ENCODE measurements at places on chromosomes 11 and 22.
A peak's percentile ranks its signal among the peaks of the same experiment; 100 is the strongest.

DNA sequence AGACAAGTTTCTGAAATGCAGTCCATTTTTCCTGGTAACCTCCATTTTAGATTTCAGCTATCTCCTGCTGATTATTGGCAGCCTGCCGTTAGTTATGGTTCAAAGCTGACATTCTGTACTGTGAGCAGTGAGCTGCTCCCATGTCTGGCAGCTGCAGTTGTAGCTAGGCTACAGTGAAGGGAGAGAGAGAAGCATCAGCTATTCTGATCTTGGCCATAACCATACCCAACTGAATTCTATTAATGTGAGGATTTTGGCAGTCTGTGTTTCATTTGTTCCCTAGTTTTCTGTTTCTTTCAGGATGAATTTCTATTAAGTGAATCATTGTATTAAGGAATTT is 33.4 kb downstream of the SIK2 start:
- DNase-seq = no peak

- peak; percentile 94 for DNase-seq
Observed at GRCh38 chr11:108199446-108200321, 22.8 kb downstream of the NPAT start.

- DNase-seq = no peak
Observed at GRCh38 chr11:122165607-122166371, 49.8 kb upstream of the BLID start.

DNA sequence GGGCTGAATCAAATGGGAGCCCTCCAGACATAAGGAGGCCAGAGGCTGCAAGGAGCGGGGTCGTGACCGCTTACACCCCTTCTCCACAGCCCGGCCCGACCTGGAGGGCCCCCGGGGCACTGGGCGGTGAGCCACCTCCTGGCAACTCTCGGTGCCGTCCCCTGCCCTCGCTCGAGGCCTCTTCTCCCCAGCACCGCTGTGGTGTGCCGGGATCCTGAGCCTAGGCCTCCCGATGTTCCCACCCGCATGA is 432 bp upstream of the GP1BB start:
- DNase-seq = no peak

DNA sequence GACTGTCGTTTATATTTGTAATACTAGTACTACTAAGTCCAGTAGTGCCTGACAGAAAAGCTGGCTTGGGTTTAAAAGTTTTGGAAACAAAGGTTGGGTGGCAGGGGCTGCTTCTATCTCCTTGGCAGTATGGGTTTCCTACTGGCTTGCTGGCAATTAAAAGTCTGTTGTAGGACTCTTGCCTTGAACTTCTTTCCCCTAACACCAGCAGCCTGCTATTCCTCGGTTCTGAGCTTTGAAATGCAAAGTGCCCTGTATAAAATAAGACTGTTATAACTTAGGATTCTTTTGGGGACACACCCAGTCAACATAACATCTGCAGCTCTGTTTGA is 1.3 kb downstream of the RNF169 start:
- no peak for DNase-seq

GRCh38 chr11:43927925-43928707 is 14.3 kb upstream of the C11orf96 start:
- DNase-seq = no peak

GRCh38 chr22:46997311-46997970 is 235.0 kb downstream of the TBC1D22A start:
- DNase-seq = no peak

DNA sequence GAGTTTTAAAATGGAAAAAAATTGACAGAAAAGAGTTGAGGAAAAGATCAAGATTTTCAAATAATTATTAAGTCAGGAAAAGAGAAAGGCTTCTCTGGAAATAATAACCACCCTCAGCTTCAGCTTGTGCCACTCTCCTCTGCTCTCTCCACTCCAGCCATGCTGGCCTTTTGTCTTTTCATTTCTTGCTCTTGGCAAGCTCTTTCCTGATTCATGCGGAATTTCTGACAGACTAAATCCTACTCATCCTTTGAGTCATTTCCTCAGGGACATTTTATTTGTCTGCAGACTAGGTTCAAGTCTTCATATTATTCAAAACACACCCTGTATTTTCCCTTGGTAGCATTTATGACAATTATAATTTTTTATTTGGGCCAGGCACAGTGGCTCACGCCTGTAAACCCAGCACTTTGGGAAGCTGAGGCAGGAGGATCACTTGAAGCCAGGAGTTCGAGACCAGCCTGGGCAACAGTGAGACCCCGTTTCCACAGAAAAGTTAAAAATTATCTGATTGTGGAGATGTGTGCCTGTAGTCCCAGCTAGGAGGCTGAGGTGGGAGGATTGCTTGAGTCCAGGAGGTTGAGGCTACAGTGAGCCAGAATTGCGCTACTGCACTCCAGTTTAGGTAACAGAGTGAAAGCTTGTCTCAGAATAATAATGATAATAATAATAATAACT is 7.8 kb upstream of the P4HA3 start:
- DNase-seq = no peak

DNA sequence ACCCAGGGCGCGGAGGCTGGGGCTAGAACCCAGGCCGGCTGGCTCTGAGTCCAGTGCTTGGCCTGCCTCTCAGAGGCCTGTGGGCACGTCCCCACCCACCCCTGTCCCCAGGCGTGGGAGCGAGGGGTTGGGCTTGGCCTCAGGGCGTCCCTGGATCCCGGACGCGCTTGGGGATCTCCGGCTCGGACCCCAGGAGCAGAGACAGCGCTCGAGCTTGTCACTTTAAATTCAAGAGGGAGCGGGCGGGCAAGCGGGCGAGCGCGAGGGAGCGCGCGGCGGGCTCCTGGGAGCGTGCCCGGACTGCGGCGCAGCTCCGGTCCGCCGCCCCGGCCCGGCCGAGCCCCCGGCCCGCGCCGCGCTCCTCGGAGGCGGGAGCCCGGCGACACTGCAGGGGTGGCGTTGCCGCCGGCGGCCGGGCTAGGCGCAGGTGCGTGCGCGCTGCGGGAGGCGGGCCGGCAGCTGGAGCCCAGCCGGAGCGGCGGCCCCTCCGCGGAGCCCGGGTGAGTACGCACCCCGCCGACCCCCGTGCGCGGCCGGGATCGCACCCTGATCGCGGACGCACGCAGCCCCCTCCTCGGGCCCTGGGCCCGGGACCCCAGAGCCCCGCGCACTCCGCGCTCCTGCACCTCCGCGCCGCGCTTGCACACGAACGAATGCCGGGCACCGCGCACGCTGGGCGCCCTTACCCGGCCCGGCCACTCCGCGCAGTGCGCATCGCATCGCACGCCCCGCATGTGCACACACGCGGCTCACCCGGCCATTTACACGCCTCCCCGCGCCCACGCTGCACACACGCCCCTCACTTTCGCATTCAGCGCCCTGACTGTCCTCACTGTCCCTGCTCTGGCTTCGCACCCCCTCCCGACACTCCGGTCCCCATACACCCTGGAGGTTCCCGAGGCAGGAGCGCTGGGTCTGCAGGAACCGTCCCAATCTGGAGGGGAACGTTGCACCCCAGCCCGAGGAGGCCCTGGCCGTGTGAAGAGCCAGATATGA is at the start of gene SYT12:
TSS of gene SYT12 (plus strand) at position 174 of the 996 bp plus-strand sequence. CDS start 7,011 bp downstream, outside the sequence.
- DNase-seq = peak; percentile 18

DNA sequence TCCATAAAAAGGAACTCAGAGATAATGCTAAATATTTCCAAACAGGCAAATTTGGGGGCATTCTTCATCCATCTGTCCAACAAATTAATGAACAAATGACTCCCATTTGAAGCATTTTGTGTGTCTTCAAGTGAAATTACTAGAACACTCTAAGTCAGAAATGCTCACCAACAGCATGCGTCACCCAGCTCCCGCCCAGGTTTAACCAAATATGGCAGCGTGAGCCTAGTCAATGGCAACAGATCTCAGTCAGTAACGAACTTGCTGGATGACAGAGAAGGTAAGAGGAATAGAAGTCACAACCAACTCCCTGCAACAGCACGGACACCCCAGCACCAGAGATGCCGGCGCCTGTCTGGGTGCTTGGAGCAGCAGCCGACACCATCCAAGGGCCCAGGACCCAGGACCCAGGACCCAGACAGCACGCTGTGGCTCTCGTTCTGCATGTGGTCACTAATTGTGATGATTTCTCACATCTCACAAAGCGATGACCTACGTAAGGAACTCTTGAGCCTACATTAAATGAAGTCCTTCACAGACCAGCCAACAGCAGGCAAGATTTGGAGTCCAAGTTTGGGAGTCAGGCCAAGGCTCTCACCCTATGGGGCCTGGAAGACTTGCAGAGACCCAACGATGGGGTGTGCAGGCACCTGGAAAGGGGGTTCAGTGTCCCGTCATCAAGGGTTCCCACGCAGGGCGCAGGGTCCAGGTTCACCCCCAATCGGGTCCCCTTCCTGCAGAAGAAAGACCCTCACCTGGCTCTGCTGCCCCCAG is 556.9 kb downstream of the BRD1 start:
- DNase-seq = no peak

DNA sequence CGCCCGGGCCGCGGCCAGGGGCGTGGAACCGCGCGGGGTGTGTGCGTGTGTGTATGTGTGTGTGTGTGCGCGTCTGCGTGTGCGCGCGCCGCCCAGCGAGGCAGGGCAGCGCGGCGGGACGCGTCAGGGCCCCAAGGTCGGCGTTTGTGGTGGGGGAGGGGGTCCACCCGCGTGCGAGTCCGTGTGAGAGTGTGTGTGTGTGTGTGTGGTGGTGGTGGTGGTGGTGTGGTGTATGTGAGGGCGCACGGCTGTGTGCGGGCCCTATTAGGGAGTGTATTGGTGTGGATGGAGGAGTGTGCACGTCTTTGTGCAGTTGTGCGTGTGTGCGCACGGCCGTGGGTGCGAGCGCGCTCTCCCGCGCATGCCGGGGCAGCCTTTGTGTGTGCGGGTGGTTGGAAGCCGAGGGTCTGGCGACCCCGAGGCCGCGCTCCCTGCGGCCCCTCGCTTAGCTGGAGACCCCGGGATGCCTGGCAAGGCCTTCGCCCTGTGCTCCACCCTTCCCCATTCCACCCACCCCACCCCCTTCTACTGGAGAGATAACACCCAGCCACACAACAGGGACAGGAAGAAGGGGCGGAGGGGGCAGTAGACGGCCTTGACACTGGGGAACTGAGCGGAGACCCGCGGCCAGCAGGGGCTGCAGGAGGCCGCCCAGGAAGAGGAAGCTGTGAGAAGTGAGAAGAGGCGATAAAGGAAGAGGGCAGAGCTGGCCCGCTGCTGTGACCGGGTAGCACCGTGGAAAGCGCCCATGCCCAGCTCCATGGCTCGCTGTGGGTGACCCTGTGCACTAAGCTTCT is 528 bp upstream of the ARRB1 start:
- peak; percentile 54 for DNase-seq

- no peak for DNase-seq
Observed at GRCh38 chr11:115643549-115644270, 139.5 kb upstream of the CADM1 start.

DNA sequence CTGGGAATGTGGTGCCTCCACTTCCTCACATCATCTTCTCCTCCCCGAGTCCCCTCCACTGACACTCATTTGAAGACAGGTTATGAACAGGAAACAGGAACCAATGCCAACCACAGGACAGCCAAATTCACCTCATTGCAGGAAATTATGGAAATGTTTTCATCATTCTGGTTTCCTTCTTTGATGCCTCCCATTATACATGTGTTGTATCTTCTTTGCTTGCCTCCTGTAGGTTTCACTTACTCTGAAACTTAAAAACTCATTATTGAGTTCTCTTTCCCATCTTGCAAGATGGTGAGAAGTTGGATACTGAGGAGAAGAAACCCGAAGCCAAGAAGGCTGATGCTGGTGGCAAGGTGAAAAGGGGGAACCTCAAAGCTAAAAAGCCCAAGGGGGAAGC is 108.5 kb downstream of the PHF21B start:
- no peak for DNase-seq

- no peak for DNase-seq
Observed at GRCh38 chr11:120125024-120125423, 12.9 kb downstream of the TRIM29 start.

DNA sequence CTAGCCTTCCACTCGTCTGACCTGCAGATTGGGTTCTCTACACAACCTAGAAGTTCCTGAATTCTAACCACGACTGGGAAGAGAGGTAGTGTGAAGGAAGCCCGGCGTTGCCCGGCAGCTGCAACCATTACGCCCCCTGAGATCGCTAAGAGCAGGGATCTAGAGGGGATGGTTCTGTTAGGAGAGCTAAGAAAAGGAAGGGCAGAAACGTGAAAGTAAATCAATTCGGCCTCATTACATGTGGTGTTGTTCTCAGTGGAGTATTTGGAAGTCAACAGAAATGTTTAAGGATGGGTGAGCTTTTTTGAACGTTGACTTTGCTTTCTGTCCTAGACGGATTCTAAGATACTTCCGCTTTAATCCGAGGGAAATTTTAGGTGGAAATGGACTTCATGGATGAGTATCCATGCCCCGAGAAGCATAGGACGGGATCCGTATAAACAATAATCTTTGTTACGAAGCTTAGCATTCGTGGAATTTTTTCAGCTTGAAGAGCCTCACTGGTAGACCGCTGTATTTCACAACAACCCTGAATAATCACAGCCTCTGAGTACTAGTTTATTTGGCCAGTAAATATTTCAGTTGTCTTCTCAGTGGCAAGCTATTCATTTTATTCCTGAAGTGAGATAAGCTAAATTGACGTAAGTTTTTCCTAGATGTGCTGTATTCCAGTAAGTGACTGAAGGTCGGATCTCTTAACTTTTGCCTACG is 629 bp downstream of the ATP5MG start:
- DNase-seq = no peak

- no peak for DNase-seq
Observed at GRCh38 chr11:46404476-46405017, 13.0 kb upstream of the CHRM4 start.

- no peak for DNase-seq
Observed at GRCh38 chr22:50733521-50734342, 4.3 kb upstream of the ACR start.

- peak; percentile 51 for DNase-seq
Observed at GRCh38 chr22:35838855-35839576, 121.3 kb downstream of the APOL5 start.

- no peak for DNase-seq
Observed at GRCh38 chr11:124618863-124619262, 3.8 kb upstream of the TBRG1 start.

- DNase-seq = no peak
Observed at GRCh38 chr22:11627436-11627797, 3900.6 kb upstream of the OR11H1 start.

- peak; percentile 73 for DNase-seq
Observed at GRCh38 chr11:134037046-134037908, 31.6 kb upstream of the JAM3 start.

DNA sequence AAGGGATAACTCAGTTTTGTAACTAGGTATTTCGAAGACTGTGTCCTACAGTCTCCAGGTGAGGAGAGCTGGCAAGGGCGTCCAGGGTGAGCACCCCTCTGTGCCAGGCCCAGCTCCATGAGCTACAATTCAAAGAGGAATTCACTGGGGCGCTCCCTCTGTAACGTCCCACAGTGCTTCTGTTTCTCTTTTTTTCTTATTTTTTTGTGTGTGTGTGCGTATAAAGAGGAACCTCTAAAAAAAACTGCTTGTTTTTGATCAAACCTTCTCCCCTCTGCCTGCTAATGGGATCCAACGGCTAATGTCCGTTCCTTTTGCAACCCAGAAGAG is 17.1 kb downstream of the ASCC2 start:
- DNase-seq = no peak

- DNase-seq = no peak
Observed at GRCh38 chr22:48783821-48784266, 1043.8 kb downstream of the BRD1 start.

DNA sequence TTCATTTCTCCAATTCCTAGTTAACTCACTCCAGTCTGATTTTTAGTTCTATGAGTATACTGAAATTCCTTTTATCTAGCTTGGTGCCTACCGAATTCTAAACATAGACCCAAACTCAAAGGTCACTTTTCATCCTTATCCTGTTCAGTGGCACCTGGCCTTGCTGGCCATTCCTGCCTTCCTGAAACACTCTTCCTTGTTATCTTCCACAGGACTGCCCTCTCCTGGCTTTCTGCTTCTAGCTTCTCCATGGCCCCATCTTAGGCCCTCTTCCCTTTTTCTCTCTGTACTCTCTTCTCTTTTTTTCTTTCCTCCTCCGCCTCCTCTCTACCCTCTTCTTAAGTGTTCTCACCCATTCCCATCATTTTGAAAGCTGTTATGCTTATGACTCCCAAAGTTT is 87.3 kb downstream of the WNT11 start:
- DNase-seq = no peak
